ENCODE measurements at places on chromosomes 1 and 21. TPM values are rescaled to one million over a fixed set of nuclear protein-coding genes. Genes with fewer than 3 reads are reported as not detected.

The ATF3 gene
- polyA plus RNA-seq = 13.5 TPM

The TLR5 gene
- 0.74 TPM for polyA plus RNA-seq

- DNase-seq = peak; percentile 47
These were observed 296.6 kb downstream of the OMA1 start for GRCh38 chr1:58249737-58250586.

GRCh38 chr1:156383023-156383422, 14.0 kb downstream of the RHBG start:
- peak; percentile 67 for DNase-seq

DNA sequence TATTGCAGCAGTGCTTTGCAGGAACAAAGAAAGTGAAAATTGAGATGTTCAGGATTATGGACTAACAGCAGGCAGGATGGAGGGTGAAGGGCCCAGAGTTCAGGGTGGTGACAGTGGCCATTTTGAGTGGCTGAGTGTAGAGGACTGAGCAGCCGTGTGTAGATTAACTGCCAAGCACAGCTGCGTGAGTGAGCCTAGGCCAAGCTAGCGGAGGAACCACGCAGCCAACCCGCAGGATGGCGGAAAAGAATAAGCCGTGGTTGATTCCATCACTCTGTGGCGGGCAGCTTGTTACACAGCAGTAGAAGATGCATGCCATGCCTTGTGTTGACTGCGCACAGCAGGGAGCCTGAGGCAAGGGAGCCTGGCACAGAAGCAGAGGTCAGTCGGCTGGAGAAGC, 102.5 kb upstream of the KIF26B start:
- no peak for DNase-seq

The TMEM54 gene
- polyA plus RNA-seq = 58.7 TPM

DNA sequence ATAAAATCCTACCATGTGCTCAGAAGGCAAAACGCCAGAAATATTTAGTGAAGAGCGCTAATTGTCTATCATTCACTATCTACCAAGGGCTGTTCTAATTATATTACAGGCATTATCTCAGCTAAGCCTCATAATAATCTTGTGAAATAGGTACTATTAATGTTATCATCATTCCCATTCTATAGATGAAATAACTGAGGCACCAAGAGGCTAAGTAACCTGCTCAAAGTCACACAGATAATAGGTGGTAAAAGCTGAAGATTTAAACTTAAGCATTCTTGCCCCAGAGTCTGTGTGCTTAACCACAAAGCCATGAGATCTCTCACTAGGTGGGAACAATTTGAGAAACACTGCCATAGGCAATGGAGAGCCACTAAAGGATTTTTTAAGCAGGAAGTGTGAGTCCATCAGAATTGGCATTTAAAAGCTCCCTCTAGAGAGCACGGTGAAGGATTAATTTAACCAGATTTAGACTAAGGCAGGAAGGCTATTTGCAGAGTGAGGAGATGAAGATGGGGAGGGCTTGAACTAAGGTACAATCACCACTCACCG, 1.7 kb upstream of the SMAP2 start:
- no peak for DNase-seq

GRCh38 chr1:55402142-55402541, 187.0 kb upstream of the USP24 start:
- no peak for DNase-seq

- no peak for DNase-seq
These were observed 145.6 kb downstream of the ZZZ3 start for GRCh38 chr1:77536813-77537212.

The LRRC38 gene
- polyA plus RNA-seq = 0.17 TPM

DNA sequence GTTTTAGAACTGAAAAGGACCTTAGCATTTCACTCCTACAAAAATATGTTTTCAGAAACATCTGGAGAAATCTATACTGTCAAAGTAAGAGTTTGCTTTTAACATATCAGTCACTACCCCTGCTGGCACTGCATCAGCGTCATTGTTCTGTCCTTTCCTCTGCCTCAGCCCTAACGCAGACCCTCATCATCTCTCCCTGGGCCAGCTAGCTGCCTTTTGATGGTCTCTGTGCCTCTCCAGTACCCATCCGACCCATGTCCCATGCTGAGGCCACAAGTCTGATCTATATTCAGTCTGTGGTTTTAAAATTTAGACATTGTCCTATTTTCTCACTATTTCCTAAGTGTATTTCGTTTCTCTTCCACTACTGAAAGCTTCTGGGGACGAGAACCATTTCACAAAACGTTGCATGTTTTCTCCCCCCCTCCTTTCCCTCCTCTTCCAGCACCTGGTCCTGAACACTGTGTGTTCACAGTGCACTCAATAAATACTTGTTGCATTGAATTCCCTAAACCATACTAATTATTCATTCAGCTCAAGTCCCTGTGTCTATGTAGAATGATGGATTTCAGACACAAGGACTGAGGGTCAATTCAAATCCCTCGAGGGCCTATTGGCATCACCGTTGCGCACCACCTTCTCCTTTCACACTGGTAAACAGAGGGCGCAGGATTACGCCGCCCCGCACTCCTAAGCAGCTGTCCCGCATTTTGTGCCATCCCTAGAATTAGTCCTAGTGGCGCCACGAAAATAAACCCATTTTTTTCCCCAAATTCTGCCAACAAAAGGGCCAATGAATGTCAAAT, 53.4 kb downstream of the CD2 start:
- DNase-seq = no peak

DNA sequence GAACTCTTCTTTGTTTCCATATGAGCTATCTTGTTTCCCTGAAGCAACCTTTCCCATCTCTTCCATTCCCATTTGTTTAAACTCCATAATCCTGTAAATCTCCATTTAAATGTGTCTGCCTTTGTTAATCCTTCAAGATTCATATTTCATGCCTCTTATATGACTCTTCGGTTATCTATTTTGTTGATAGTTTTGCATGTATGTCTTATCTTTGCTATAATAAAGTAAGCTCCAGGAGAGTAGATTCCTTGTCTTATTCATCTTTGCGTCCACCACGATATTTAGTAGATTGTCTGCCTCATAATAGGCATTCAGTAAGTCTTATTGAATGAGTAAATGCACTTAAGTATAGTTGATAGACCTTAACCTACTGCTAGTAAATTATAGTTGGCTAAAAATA, 18.4 kb downstream of the CLIC4 start:
- no peak for DNase-seq

- no peak for DNase-seq
These were observed 210.8 kb downstream of the COL11A1 start for GRCh38 chr1:102897557-102897956.

DNA sequence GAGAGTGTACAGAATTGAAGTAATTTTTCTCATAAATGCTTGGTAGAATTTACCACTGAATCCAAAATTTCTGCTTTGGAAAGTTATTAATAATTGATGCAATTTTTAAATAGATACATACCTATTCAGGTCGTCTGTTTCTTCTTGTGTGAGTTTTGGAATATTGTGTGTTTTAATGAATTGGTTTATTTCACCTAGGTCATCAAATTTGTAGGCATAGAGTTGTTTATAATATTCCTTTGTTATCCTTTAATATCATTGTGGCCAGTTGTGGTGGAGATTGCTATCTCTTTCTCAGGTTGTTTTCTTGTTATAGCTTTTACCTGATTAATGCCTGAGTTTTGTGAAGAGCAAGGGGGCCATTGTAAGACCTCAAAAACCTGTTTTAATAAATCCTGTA, 93.5 kb downstream of the SYT14 start:
- DNase-seq = no peak

The SLC6A17 gene
- 0.08 TPM for polyA plus RNA-seq

- no peak for DNase-seq
These were observed 13.9 kb upstream of the CNR2 start for GRCh38 chr1:23927097-23927496.

The A3GALT2 gene
- not detected for polyA plus RNA-seq

DNA sequence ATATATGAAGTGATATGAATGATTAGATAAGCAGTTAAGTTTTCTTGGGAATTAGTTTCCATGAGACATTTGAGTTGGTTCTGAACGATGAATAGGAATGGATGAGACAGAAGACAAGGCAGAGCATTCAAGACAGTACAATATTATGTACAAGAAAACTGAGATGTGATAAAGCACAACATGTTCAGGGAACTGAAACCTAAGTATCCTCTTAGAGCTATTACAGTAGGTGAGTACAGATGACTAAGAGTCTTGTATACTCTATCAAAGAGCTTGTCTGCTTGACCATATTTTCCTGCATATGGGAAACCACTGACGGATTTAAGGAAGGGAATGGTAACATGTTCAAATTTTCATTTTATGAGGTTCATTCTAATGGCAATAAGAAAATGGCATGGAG, 61.6 kb downstream of the NME7 start:
- no peak for DNase-seq

GRCh38 chr1:33560680-33561079, 88.2 kb downstream of the ZSCAN20 start:
- DNase-seq = no peak

The OXCT2 gene
- 2.6 TPM for polyA plus RNA-seq

GRCh38 chr1:16921391-16922185, at the start of gene CROCC:
Gene CROCC (plus strand): TSS chr1:16921931. CDS start chr1:16922019, 88 bp downstream.
- DNase-seq = peak; percentile 88

The CFAP107 gene
- 0.13 TPM for polyA plus RNA-seq

DNA sequence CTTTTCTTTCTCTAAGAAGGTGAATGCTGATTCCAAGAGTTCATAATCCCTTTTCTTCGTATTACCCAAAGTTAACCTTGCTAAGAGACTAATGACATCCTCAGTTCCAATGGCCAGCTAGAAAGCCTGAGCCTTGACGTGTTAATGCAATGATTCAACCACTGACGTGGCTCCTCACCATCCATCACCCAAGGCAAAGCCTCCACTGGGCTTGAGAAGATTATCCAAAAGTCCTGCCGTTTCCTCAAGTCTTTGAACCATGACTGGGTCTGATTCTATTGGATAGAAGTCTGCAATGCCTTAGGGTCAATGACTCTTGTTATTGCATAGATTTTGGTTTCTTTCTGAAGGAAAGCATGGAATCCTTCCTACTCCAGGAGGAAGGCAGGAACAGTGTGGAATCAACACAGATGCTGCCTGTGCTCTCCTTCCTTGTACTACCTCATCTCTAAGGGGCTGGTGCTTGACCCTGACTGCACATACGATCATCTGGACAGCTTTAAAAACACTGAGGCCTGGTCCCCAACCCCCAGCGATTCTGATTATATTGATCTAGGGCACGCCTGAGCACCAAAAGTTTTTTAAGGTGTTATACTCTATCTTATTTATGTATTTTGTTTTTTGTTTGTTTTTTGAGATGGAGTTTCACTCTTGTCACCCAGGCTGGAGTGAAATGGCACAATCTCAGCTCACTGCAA, 69.3 kb upstream of the ANGPTL1 start:
- DNase-seq = no peak

The NBPF10 gene
- polyA plus RNA-seq = 0.20 TPM

The METTL18 gene
- 0.88 TPM for polyA plus RNA-seq

The NBPF6 gene
- not detected for polyA plus RNA-seq

- no peak for DNase-seq
These were observed 18.0 kb upstream of the HHAT start for GRCh38 chr1:210310562-210311153.

DNA sequence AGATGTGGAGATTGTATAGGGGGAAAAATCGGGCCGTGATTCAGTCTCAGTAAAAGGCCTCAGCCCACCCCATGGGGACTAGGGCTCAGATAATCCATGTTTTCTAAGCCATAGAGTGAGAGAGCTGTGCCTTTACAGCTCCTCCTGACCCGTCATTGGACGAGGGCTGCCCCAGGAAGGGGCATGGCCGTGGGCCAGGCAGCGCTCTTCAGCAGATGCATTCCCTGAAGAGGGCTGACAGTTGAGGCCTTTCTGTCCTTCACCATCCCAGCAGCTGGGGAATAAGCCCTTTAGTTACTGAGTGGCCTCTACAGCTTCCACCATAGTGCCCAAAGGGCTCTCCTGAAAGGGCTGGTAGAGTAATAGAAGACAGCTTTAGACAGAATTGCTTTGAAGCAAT, 57.2 kb downstream of the ST3GAL3 start:
- DNase-seq = no peak

DNA sequence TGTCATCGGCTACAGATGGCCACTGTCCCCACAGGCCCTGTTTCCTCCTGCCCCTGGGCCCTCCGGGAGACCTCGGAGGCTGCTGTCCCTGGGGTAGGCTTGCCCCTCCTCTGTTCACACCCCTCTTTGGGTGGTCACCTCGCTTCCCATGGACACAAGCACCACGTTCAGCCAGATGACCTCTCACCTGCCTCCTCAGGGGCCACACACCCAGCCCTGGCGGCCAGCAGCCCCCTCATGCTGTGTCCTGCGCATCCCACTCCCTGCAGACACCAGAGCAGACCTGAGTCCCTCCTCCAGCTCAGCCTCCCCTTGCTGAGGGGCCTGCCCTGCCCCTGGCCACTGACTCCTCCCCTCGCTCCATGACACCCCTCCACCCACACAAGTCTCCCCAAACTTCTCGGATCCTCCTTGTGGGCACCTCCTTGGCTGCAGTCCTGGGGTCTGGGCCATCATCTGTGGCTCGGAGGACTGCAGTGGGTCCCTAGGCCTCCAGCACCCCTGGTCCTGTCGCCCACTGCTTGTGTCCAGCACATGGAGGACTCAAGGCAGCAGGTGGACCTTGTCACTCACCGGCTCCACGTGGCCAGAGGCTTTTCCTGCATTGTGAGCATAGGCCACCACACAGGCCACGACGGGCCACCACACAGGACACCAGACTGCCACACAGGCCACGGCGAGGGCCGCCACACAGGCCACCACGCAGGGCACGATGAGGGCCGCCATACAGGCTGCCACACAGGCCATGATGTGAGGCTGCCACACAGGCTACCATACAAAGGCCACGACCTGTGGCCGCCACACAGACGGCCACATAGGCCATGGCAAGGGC, 51.1 kb downstream of the MORN1 start:
- no peak for DNase-seq

The SLC2A5 gene
- polyA plus RNA-seq = 0.14 TPM

DNA sequence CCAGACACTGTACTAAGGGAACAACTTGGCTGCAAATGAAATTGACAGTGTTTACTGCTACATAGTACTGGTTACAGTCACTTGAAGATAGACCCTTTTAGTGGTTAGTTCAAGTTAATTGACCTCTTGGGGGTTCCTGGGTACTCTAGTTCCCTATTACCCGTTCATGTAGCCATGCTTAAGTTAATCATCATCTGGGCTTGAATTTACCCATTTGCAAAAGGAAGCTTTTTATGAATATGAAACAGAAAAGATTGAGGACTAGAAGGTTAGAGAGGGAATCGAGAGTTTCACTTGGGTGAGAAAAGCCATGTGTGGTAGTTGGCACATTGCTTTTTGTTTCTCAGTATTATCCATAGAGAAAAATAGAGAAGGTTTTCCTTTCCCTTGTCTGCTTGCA, 2.7 kb downstream of the MIA3 start:
- DNase-seq = no peak

GRCh38 chr21:24011087-24011486, 1596.2 kb downstream of the MRPL39 start:
- no peak for DNase-seq

The PTPN14 gene
- polyA plus RNA-seq = 19.8 TPM

The CNR2 gene
- polyA plus RNA-seq = not detected
